ENCODE measurements at places on chromosomes 7 and 10.

DNA sequence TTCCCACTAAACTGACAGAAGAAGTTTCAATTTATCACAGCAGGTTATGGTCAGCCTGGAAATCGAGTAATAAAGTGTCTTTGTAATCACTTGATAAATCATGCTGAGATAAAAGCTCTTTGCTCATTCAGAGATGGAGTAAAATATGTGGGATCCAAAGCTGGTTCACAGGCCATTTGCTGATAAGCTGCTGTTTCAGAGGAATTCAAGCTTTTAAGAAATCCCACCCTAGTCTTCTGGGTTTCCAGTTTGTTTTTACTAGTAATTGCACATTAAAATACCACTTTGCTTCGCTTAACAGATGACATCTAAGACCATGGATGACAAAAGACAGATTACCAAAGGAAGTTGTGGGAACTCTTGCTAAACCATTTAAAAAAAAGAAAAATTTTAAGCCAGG lies 37.4 kb upstream of the CDK6 start:
- no peak for DNase-seq

- DNase-seq: peak; percentile 90
Measured at GRCh38 chr10:125231116-125231812, 70.9 kb upstream of the CTBP2 start.

DNA sequence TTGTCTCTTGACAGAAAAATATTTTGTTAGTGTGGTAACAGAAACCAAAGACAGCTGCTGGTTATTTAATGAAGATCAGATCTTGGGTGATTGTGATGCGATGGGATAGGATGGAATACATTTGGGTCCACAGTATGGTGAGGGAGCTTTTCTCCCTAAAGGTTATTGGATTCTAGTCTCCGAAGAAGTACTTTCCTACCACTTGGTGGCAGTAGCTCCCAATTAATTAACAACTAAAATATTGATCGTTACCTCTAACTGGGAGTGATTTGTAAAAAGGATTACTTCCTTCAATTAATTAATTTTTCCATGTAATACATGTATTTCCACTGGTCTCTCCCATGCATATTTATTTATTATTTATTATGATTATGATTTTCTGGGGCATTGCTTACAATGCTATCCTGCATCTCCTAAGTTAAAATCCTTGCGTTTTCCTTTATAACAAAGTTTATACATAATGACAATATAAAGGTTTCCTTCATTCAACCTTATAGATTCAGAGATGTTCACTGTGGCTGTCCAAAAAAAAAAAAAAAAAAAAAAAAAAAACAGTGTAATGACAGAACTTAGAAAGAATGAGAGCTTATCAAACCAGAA lies 25.6 kb downstream of the TMEM196 start:
- DNase-seq: peak; percentile 15

GRCh38 chr10:74008212-74008731 lies 10.4 kb downstream of the VCL start:
- DNase-seq: peak; percentile 94

DNA sequence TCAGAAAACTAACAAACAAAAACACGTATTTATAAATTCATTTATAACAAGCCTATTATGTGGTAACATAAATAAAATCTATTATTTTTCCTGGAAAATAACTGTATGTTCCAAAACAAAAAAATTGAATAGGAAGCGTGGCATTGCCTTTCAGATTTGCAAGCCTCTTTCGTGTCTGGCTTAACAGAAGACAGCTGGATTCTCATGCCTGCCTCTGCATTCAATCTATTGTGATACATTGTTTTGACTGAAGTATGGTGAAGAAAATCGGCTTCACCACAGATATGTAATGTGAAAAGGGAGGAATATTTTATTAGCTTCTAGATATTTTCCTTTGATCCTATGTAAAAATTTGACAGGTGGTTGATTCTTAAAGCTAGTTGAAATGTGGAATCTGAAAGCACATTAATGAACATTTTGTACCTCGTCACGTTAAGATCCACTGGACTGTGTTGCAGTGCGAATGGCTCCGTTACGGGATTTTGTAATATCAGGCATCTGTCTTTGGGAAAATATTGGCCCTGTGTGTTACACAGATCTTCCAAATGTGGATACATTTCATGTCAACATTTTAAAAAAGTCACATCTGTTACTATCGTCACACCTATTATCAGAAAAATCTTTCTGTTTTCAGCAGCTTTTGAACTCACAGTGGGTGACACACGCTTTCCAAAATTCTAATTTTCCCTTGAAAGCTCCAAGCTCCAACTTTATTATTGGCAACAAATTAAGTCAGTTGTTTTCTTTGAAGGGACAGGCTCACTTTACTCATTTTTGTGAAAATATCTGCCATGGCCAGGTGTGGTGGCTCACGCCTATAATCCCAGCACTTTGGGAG lies 26.2 kb downstream of the PALD1 start:
- DNase-seq: no peak

DNA sequence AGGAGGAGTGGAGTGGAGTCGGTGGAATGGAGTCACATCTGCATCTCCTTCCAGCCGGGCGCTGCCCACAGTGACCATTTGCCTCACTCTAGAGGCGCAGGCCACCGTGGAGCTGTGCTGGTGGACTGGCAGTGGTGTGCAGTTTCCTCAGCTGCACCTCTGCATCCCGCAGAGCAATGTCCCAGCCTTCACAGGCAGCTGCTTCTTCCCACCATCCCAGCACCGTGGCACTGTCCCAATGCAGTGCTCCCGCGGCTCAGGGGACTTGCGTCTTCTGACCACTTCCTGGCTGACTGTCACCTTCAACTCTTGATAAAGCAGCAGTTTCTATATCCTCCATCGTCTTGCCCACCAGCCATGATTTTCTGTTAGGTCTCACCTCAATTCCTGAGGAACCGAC lies 90.3 kb upstream of the SFMBT2 start:
- no peak for DNase-seq

DNA sequence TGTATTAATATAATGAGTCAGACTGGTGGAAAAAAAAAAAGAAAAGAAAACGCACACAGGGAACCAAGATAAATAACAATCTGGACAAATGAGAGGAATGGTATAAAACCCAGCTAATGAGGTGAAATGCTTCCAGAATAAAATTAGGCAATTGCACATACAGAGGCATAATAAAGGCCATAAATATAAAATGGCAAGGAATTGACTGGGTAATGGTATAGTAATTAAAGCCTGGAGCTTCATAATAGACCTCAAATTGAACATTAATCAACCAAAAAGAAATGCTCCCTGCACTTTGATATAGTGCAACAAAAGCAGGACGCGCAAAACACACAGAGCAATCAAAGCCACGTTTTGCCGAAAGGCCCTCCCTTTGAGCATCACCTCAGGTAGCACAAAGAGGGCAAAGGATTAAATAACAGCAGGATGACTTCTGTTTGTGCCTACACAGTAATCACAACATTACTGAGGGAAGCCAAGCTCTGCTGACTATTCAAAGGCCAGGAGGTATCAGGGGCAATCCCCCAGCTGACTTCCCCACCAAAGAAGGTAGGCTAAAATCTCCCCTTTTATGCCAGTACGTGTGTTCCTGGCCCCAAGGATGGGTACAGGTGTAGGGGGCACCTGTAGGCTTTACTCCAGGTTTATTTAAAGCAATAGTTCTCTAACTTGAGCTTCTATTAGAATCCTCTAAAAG lies 343.7 kb downstream of the ELMO1 start:
- no peak for DNase-seq
